ENCODE measurements at places on chromosomes 11 and 22.

DNA sequence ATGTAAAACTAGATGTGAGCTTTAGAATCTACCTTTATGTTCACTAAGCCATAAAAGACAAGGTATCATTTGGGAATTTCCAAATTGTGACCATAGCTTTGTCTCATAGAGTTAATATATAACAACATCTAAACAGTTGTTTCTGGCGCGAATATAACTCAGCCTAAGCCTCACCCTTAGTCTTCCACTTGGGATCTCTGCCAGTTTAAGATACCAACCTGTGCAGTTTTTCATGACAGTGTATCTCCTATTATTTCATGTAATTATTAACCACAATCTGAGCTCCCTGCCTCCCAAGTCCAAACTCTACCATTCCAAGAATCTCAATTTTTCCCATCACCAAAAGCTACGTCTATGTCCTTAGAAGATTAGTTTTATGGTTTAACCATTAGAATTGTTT, 572.5 kb upstream of the ISX start:
- no peak for DNase-seq

- DNase-seq = no peak
Observed at GRCh38 chr22:25023879-25024278, 71.4 kb downstream of the KIAA1671 start.

- no peak for DNase-seq
Observed at GRCh38 chr11:120527111-120527761, 15.7 kb downstream of the GRIK4 start.

DNA sequence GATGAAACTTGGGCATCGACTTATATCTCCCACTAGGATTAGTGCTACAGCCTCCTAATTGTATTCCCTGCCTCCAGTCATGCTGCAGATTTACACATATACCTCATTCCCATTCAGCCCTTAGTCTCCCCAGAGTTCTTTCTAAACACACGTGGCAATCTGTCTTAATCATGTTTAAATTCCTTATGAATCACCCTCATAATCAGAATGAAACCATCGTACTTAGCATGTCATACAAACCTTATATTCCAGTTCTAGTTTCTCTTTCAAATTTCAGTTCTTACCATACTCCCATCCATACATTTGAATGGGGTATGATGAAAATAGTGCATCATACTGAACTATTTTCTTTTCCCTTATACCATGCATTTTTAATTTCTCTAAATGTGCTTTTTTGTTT, 6.0 kb upstream of the OR10A2 start:
- DNase-seq = no peak

DNA sequence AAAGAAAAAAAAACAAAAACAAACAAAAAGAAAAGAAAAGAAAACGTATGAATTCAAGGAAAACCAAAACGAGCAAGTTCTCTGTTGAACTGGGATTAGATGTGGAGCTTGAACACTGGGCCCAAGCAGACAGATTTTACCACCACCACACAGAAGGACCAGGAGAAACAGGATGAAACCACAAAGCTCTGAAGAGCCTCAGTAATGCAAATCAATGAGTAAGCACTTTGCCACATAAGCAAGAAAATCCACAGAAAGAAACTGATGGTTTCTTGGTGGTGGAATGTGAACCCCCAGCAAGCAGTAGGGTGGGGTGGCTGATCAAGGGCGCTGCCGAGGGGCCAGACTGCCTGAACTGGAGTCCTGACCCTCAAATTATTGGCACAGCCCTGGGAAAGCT, 50.9 kb upstream of the NFRKB start:
- no peak for DNase-seq

Measured in AG04449 (cell line).